BJ (cell line): ENCODE measurements at places on chromosomes 12 and 14. TPM values are rescaled to one million over a fixed set of nuclear protein-coding genes. Genes with fewer than 3 reads are reported as not detected.

The NFATC4 gene
- 95.8 and 151 TPM in 2 replicates for polyA plus RNA-seq

The IFNG-AS1 gene
- polyA plus RNA-seq = not detected in 2 replicates

The RPAP3 gene
- 6.1 and 15.6 TPM in 2 replicates for polyA plus RNA-seq

The POTEM gene
- polyA plus RNA-seq = not detected in 2 replicates

The PRIMA1 gene
- polyA plus RNA-seq = not detected in 2 replicates

The CISTR gene
- polyA plus RNA-seq = not detected in 2 replicates

The SLC8A3 gene
- polyA plus RNA-seq = 0.07 TPM in 2 replicates

The HOXC5 gene
- polyA plus RNA-seq = 0.06 TPM in 1 of 2 replicates, not detected in the other

The SLC25A47 gene
- not detected in 2 replicates for polyA plus RNA-seq
